Femur (tissue), 1 donor: ENCODE measurements at places on chromosomes 3 and 15.
A peak's percentile ranks its signal among the peaks of the same experiment; 100 is the strongest.

- DNase-seq: no peak
Observed at GRCh38 chr15:80496096-80496495, 91.9 kb downstream of the ARNT2 start.

GRCh38 chr15:29819979-29820378 lies 2.3 kb downstream of the TJP1 start:
- no peak for DNase-seq

DNA sequence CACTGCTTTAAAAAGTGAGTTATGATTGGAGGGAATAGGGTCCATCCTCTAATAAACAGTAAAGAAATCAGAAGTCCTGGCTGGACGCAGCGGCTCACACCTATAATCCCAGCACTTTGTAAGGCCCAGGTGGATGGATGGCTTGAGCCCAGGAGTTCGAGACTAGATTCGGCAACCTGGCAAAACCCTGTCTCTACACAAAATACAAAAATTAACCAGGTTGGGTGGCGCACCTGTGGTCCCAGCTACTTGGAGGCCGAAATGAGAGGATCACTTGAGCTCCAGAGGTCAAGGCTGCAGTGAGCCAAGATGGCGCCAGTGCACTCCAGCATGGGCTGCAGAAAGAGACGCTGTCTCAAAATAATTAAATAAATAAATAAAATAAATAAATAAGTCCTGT lies 171.2 kb downstream of the POTEB3 start:
- DNase-seq: no peak

- DNase-seq: no peak
Observed at GRCh38 chr15:64930019-64930652, 18.4 kb downstream of the ANKDD1A start.

GRCh38 chr3:188113756-188114155 lies 40.2 kb upstream of the LPP start:
- DNase-seq: no peak

GRCh38 chr3:30356866-30357753 lies 249.3 kb upstream of the TGFBR2 start:
- DNase-seq: no peak

GRCh38 chr15:80127911-80128310 lies 24.9 kb upstream of the FAH start:
- DNase-seq: no peak

- DNase-seq: no peak
Observed at GRCh38 chr3:50586763-50587070, 17.4 kb downstream of the HEMK1 start.

DNA sequence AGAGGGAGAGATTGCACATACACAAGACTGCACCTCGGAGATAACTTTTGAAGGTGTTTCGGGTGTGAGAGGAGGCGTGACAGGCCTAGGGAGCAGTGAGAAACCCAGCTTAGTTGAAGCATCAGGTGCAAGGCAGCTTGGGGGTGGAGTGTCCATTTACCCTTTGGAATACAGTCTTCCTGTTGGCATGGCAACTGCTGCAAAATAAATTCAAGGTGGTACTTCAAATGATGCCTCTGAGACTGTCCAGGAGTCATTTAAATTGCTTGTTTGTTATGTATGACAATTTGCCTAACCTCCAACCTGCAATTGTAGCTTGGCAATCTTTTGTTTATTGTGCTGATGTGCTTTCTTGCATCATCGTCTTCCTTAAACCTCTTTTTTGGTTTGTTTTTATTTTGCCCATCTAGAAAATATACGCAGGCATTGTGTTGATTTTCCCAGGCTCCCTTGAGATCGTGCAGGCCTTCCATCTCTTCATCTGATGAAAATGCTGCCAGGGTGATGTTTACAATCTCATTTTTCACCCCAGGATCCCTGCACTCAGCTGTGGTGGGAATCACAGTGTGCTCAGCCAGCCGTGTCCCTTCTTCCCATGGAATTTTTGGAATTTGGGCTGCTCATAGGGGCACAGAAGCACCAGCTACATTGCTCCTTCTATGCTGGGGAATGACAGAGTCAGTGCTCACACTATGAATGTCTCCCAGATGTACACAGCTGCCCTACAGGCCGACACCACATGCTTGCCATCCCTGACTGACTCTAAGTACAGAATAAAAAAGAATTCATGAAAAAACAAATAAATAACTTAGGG lies 583.1 kb upstream of the CFAP20DC start:
- DNase-seq: peak; percentile 38

GRCh38 chr3:113211330-113212149 lies at the start of gene BOC:
BOC (plus strand) TSS chr3:113211557; CDS start chr3:113249803, 38,246 bp downstream.
- DNase-seq: peak; percentile 87

DNA sequence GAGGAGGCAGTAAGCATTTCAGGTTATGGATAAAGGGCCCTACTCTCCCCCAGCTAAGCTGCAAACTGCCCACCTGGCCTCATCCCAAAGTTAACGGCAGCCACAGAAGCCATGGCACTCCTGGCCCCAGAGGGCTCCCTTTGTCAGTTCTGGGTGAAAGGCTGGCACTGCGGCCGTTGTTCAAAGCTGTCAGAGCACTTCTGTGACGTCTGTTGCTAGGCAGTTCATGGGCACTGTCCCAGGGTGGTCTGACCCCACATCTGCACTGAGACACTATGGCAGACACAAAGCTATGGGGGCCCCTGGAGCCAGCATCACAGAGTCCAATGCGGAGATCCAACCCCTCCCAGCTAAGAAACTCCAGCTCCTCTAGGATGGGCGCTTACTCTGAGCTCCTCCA lies 30.0 kb downstream of the TLE3 start:
- DNase-seq: no peak

DNA sequence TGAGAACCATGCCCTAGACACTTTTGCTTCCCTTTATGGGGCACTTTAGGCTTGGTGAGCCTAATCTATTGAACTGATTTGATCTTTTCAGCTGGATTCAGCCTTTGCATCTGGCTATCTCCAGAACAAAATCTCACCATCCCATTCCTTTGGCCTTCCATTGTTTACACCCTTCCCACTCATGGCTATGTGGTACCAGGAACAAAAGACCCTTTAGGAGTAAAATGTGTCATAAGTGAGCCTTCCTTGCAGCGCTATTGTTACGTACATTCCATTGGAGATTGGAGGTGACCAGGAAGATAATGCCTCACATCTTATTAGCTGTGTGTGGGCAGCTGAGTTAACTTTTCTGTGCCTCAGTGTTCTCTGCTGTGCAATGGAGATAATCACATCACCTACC lies 188.4 kb downstream of the SATB1 start:
- DNase-seq: no peak

DNA sequence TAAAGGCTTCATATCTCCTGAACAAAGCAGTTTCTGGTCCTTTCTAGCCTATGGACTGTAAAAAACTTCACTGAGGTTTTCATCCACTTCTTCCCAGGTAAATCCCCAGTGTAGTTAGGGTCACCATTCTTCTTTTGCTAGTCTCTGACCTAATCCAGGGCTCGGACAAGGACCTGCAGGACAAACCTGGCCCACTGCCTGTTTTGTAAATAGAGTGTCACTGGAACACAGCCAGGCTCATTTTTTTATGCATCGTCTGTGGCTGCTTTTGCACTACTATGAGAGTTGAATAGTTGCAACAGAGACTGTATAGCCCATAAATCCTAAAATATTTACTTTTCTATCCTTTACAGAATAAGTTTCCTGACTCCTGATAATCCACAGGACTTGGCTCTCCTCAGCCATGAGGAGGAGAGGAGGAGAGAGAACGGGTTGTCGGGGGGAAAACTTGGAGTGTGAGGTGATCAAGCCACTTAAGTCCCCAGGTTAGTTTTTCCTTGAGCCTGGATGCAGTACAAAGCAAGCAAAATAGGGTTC lies 29.0 kb downstream of the CCR3 start:
- peak; percentile 17 for DNase-seq

- peak; percentile 62 for DNase-seq
Observed at GRCh38 chr3:184636741-184637316, 75.0 kb downstream of the MAGEF1 start.

GRCh38 chr3:120369037-120369467 lies 19.9 kb upstream of the LRRC58 start:
- no peak for DNase-seq

- no peak for DNase-seq
Observed at GRCh38 chr3:36904641-36905040, 40.2 kb downstream of the TRANK1 start.

GRCh38 chr3:41710646-41711388 lies 251.1 kb downstream of the ULK4 start:
- no peak for DNase-seq

- no peak for DNase-seq
Observed at GRCh38 chr3:188584162-188584529, 430.2 kb downstream of the LPP start.

- no peak for DNase-seq
Observed at GRCh38 chr3:148773805-148774204, 53.8 kb upstream of the CPB1 start.

GRCh38 chr3:44329946-44330345 lies 8.6 kb upstream of the TCAIM start:
- DNase-seq: no peak

GRCh38 chr15:78063970-78064385 lies 13.5 kb downstream of the TBC1D2B start:
- DNase-seq: no peak

DNA sequence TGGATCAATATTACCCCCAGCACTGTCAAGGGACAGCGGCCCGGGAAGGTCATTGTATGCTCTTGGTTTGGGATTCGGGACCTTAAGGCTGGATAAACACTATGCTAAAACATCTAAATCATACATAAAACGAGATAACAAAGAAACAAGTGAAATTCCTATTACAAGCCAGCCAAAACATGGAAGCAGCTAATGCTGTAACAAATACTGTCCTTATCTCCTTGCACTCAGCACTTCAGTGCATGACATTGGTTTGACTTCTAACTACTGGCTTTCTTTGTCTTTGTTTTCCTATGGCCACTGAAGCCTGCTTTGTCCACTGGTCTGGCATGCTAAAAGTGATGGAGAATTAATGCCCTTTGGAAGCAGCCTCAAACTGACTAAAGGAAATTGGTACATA lies 516.4 kb upstream of the DPH6 start:
- DNase-seq: no peak

DNA sequence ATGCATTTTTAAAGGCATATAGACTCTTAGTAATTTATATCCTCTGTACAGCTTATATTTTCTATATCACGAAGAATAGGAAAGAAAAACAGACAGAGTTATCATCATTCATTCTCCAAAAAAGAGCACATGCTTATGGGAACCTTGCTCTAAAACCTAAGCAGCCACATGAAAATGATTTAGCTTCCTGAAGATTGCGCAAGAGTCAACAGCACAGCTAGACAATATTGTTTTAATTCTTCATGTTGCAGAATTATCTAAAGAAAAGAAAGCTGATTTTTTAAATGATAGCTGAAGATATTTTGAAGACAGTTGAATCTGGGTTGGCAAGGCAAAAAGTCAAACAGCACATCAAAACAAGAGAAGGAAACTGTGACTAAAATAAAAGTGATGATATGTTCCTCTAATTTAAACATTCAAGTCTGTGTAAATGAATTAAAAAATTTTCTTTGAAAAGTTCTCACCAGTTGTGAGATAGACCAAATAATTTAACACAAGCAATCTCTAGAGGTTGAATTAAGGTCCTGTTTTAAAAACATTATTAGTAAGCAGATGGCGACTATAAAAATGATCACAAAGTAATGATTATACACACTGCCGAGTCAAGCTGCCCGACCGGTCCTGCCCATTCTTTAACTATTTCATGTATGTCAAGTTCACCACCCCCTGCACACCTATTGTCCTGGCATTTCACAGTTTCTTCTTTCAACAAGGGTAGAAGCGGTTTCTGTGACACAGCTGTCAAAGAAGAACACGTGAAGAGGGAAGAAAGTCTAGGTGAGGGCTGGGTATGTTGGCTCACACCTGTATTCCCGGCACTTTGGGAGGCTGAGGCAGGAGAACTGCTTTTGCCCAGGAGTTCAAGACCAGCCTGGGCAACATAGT lies 74.2 kb upstream of the BHLHE40 start:
- no peak for DNase-seq

GRCh38 chr3:70245746-70246525 lies 66.5 kb downstream of the MDFIC2 start:
- DNase-seq: no peak

- no peak for DNase-seq
Observed at GRCh38 chr15:65792988-65793817, 1.1 kb upstream of the DENND4A start.

- DNase-seq: peak; percentile 58
Observed at GRCh38 chr15:95266451-95267061, 1035.2 kb downstream of the MCTP2 start.

- no peak for DNase-seq
Observed at GRCh38 chr3:186171521-186171920, 62.6 kb upstream of the ETV5 start.
